ENCODE measurements at places on chromosomes 16 and 17.

DNA sequence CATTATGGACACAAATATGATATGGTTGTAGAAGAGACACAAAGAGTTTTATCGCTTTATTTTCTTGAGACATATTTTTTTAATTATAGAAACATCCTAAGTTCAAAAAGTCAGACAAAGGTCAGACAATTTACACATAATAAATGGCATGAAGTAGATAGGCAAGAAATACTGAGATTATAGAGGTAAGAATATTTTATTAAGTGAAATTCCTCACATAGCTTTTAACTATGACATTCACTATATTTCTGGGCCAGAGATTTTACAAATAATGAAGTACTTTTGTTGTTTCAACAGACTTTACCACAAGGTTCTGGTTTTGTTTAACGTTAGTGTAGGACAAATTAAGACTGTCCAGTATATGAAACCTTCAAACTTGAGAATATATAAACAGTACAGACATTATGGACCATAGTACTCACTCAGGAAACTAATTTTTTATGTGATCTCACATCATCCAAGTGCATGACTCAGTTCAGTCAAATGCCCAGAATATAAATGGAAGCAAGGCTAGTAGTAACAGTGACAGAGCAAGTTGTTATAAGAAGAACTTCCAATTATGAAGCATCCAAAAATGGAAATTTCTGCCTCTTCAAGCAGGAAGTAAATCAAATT is 394.8 kb downstream of the KCNJ2 start:
- DNase-seq = no peak

- DNase-seq = no peak
Measured at GRCh38 chr17:79811011-79811867, 14.4 kb upstream of the CBX8 start.

GRCh38 chr17:80603396-80603795 is 58.8 kb downstream of the RPTOR start:
- no peak for DNase-seq

DNA sequence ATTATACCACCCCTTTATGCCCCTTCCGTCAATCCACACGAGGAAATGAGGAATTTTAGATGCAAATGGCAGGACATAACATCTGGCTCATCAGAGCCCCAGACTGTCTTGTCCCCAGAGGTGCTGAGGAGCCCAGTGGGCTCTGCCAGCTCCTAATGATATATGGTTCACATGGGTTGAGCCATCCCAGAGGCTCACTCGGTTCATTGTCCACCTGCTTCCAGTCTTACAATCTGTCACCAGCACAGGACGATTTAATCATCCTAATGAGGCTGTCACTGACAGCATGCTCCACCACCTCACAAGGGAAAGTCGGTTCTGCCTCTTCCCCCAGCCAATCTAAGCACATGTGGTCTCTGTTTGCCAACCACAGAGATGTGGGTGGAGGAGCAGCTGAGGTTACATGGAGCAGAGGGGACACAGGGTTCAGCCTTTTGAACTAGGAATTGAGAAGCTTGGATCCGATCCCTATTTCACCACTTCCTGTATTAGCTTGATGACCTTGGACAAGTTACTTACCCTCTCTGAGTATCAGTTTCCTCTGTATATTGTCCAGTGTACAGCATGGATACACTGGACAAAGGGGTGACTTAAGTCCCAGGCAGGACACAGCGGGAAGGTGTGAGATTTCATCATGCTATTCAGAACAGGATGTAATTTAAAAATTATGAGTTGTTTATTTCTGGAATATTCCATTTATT is 27.0 kb upstream of the DHX8 start:
- DNase-seq = no peak

GRCh38 chr16:1918351-1919326 is at the start of gene HS3ST6:
Gene HS3ST6 (minus strand): TSS chr16:1918415. CDS start chr16:1918323, 92 bp downstream.
- DNase-seq = no peak

DNA sequence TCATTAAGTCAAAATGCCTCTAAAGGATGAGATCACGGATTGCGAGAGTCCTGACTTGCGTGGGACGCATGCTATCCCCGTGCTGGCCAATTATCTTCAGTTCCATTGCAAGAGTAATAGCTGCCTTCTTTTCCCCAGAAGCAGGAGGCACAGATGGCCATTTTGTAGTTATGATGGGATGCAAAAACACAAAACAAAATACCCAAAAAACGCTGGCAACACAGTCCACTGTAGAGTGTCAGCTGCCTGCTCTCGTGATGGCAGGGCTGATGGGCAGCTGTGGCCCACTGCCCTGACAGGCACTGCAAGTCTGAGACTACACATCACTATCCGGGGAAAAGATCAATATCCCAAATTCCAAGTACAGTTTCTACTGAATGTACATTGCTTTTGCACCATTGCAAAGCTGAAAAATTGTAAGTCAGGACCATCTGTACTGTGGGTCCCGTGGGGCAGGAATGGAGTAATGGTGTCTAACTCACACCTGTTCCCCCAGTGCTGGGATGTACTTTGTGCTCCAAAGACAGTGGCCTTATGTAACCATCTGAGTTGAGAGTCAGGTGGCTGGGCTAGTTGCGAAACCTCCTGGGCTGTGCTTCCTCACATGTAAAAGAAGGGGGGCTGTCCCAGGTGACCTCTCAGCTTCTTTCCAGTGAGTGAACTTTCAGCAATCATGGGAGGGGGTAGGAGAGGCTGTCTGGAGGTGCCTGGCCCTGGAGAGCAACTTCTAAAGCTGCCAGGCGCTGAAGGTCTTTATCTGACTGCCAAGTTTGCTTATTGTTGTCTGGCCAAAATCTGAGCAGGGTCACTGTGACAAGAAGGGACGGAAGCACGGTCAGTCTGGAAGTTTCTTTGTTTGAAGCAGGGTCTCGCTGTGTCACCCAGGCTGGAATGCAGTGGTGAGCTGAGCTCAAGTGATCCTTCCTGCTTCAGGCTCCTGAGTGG is 4.7 kb downstream of the SLC47A1 start:
- DNase-seq = no peak

DNA sequence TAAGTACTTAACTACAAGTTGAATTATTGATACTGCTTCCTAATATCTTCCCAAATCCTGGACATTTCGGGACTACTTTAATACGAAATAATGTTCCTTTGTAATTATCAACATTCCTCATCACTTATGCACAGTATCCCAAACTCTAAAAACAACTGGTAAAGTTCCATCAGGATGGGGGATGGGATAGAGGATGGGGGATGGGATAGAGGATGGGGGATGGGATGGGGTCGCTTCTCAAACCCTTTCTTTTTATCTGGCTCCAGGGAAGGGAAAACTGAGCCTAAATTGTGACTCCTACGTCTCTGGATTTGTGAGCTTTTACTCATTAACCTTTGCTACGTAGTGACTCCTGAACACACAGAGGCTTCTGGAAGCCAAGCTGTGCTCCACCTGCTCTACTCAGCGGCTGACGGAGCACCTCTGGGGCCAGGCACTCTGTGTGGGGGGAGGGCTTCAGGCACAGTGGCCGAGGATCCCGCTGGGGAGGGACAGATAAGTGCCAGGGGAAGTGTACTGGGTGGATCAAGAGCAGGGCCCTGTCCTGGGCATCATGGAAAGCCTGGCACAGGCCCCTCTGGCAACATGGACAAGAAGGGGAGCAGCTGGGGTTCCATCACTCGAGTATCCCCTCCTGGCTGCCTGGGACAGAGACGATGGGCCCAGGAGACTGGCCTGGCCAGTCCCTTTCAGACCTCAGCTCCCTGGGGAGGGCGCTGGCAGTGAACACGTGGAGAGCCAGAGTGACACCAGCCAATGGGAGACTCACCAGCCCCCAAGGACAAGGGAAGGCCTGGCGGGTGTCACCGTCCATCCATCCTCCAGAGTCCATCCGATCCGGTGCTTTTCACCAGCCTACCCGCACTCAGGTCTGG is 56.2 kb downstream of the PGS1 start:
- no peak for DNase-seq

DNA sequence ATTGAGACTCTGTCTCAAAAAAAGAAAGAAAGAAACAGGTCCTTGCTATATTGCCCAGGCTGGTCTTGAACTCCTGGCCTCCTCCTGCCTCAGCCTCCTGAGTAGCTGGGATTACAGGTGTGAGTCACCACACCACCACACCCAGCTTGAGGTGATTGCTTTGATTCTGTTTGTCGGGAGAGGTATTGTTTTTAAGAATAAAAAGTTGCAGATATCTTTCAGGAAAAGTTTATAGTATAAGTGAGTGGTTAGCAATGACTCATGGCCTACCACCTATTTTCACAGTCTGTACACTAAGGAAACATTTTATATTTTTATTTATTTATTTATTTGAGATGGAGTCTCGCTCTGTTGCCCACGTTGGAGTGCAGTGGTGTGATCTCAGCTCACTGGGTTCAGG is 45.0 kb downstream of the RHOT1 start:
- DNase-seq = no peak

DNA sequence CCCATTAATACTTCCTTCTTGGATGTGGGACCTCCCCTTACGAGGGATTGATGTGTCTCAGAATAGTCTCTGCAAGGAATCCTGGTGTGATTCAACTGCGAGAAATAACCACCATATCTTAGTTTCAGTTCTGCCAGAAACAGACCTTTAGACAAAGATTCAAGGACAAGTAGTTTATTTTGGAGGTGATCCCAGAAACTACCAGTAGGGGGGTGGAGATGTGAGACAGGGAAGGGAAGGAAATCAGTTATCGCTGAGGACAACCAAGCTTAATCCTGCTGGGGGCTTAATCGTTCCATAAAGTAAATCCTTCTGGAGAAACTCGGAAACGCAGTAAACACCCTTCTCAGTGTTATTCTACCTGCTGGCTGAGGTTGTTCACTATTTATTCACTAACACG is 5.0 kb upstream of the SDR42E1 start:
- DNase-seq = no peak

DNA sequence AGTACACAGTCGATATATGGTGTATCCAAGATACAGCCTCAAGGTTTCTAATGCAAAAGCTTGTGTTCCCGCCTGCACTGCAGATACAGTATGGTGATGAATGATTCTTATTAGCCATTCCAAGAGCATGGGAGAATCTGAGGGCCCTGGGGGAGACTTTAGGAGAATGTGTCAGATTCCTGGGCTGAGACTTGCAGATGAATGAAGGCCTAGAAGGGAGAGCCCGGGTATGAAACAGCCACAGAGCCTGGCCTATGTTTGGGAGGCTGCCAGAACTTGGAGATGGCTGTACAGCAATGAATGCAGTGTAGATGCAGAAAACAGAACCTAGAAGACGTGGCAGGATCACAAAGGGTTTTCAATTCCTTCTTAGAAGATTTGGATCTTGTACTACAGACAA is 510.7 kb downstream of the HAPSTR1 start:
- DNase-seq = no peak

Measured in activated CD4-positive, alpha-beta T cell treated with anti-CD3 and anti-CD28 coated beads for 24 hours (primary cell).